ENCODE measurements at places on chromosomes 2 and 18.

GRCh38 chr18:31373641-31374040 lies 2.9 kb upstream of the DSG4 start:
- DNase-seq: no peak

DNA sequence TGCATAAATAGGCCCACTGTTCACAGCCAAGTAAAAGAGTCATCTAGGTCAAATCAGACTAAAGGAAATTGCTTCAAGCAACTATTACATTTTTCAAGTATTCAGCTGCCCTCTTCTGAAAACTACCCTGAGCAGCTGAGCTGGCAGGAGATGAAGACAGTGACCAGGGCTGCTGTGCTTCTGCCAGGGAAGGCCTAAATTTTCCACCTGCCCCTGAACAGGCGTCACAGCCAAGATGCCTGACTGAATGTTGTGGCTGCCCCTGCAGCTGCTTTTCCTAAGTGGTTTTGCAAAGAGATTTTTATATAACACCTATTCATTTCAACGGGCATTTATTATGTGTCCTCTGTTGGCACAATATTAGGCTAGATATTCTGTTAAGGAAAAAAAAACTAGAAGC lies 96.7 kb upstream of the RPE start:
- no peak for DNase-seq

DNA sequence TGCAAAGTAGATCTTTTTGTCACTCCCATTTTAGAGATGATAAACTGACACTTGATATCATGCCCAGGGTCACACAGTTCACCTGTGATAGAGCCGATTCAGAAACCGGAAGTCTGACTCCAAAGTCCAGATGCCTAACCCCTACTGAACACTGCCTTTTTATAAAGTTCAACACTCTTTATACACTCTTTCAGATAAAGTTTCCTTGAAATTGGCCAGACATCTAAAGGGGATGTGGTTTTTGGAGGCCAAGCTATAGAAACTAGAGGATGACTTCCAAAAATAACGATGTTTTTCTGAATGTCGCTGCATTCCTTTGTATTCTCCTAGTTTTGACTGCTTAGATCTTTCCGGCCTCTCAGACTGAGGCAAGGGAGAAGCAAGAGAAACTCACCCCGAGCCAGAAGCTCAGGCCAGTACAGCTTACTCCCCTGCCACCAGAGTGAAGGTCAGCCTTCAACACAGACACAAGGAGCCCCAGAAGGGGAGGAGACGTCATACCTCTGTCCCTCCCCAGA lies 61.8 kb downstream of the NRP2 start:
- no peak for DNase-seq

GRCh38 chr2:80340022-80340421 lies 35.5 kb upstream of the LRRTM1 start:
- DNase-seq: no peak

- no peak for DNase-seq
Measured at GRCh38 chr2:219709331-219709761, 81.9 kb downstream of the SLC4A3 start.

DNA sequence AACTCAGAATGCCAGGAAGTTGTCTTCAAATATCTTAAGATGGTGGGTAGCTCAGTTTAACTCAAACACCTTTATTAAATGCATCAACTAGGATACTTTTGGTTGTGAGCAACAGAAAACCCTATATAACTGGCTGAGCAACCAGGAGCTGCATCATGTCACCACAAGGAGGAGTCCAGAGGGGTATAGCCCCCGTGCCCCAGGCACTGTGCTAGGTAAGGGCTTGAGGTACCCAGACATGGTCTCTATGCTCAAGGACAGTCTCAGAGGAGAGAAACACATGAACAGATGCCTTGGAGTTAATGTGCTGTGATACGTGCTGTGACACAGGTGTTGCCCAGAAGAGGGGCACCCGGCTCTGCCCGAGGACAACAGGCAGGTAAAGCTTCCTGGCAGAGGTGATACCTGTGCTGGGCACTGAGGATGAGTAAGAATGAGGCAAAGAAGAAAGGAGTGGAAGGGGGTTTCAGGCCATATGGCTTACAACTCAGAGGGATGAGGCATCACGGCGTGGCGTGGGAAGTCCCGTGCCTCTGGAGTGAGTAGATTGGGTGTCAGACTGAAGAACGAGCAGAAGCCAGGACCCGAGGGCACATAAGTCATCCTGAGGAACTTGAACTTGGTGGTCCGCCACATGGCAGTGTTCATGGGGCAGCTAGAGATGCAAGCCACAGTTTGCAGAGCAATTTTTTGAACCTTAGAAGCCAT lies 32.0 kb upstream of the CAB39 start:
- no peak for DNase-seq

DNA sequence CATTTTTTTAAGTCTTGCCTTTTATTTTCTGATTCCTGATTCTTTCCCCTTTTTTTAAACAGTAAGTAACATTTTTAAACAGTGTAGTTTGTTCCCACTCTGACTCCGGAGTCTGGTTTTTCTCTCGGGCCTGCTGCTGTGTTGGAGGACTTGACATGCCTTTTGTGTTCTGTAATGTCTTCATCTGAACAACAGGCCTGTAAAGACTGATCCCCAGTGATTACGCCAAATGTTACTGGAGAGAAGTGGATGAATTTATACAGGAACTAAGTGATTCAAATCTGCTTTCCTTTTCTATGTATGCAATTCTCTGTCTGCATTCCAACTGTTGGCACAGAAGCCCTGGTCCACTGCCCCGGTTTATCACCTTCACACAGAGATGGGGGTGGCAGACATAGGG lies 54.3 kb upstream of the RMDN2 start:
- DNase-seq: no peak

DNA sequence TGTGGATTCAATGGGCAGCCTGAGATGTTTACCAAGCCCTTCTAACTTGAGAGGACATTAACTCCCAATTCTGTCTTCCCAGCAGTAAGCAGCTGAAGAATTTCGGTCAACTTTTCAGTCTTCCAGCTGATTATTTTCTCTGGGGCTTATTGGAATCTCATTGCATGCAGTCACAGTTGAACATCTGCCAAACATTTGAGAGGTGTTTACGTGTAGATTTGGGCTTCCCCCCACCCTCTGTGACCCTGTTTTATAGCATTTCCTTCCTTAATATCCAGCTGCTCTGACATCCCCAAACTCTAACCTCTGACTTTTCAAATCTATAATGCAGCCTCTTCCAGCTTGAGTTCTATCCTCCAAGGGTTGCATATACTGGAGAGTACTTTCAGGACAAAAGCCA lies 16.5 kb upstream of the VIT start:
- DNase-seq: no peak

- no peak for DNase-seq
Measured at GRCh38 chr2:45627911-45628310, 16.8 kb upstream of the SRBD1 start.

- DNase-seq: no peak
Measured at GRCh38 chr2:36696533-36696932, at the start of gene VIT. Gene VIT (plus strand): TSS chr2:36696707. CDS start chr2:36716371, 19,664 bp downstream.

DNA sequence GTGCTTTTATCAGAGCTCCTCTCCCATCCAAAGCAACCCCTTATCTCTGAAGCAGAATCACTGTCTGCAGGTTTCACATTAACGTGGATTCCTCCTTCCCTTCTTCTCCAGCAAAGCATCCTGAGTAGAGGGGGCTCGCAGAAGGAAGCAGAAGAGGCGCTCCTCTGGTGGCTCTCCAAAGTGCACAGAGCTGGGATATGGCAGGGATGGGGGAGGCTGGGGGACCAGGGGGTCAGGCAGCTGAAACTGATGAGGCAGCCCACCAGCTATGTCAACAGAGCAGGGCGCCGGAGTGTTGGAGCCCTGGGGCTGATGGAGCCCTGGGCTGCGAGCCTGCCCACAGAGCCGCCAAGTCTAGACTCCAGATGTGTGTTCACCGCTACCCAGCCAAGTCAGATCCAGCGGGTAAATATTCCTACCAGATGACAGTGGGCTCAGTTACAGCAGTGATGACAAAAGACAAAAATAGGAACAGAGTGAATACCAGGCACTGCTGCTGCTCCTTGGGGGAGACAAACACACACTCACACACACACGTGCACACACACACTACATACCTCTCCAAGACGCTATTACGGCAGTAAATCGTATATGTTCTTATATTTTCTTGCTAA lies 678.3 kb upstream of the ID2 start:
- DNase-seq: no peak

GRCh38 chr18:6428851-6429395 lies 14.2 kb upstream of the L3MBTL4 start:
- no peak for DNase-seq

- peak; percentile 62 for DNase-seq
Measured at GRCh38 chr2:27264753-27265535, 2.1 kb upstream of the SLC30A3 start.

DNA sequence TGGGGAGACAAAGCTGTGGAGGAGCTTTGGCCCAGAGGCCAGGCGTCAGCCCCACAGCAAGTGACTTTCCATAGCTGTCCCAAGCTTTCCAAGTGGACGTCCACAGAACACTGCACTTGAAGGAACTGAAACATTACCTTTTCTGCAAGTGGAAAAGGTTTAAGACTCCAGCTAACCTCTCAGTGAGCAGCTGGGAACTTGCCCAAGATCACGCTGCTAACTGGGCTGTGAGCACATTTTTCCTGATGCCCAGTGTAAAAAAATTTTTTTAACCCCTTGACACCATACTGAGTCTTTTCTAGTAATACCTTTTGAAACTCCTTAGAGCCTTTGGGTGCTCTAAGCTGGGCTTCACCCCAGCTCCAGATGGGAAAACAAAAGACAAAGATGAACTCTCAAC lies 256.7 kb downstream of the HAUS1 start:
- DNase-seq: no peak

DNA sequence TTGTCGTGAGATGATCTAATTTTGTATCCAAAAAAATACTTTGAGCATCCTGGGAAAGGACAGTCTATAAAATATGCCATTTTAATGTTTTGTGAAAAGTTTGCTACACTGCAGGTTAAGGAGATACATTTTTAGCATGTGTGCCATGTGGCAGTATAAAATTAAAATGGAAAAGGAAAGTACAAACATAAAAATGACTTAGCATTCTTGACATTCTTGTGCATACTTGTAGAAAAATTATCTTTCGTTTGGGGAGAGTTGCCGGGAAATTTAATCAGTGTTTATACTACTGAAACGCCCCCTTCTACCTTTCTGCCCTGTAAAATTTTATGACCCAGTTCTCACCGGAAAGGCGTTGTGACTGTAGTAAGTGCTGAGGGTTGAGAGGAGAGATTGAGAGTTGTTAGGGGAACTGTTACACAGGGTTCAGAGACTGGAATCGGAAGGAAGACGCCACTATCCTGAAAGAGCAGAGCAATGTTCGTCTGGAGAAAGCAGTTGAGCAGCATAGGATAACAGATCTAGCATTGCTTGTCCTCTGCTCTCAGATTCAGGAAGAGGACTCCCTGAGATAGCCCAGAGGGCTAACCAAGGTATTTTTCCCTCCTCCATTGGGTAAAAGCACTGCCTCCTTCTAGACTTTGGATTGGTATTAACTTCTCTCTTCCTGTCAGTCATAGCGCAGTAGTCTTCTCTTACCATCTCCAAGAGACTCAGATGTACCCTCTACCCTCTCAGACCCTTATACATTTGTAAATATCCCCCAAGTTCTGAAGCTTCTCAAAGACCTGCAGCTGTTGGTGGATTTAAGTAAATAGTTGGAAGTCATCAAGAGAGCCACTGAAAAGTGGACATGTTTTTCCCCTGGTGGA lies 2.7 kb downstream of the CDH20 start:
- DNase-seq: no peak

GRCh38 chr2:24906466-24906865 lies 13.6 kb downstream of the ADCY3 start:
- no peak for DNase-seq

DNA sequence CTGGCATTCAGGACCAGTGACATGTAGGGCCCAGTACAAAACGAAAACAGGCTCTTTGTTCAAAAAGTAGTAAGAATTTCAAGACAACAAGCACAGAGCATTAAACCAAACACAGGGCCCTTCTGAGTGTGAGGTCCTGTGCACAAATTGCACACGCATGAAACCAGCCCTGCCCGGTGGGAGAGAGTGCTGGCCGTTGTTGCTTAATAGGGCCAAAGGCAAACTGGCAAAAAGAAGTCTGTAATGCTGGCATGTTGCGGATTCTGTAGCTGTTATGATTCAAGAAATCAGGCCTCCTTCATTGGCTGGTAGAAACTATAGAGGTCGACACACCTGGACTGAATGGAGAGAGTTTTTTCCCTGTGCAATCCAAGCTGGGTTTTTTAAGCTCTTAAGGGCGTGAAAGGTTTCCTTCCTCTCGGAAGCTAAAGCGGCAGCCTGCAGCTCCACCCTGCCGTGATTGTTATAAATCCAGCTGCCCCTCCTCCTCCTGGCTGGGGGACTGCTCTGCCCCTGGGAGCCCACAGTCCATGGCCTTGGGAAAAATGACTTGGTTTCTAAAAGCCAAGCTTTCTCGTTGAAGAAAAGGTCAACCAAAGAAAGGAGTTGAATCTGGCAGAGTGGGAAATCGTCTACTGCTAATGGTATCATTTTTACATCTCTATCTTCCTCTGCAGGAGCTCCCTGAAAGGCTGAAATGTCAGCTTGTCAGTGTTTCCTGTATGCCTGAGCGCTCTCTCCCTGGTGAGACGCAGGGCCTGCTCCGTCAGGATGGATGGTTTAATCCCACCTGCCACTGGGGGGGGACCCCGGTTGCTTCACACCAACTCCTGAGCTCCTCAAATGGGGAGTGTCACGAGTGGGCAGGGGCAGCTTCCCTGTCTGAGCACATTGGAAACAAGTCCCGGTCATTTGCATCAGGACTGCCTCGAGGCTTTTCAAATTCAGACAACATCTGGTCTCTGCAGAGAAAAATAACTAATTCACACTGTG lies 143.6 kb downstream of the ALPK2 start:
- DNase-seq: no peak

DNA sequence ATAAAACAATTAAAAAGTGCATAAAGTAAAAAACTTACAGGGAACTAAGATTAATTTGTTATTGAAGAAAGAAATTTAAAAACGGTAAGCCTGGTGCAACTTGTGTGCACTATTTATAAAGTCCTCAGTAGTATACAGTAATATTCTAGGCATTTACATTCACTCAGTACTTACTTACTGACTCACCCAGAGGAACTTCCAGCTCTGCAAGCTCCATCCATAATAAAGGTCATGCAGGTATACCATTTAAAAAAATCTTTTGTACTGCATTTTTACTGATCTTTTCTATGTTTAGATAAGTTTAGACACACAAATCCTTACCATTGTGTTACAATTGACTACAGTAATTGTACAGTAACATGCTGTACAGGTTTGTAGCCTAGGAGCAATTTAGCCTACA lies 51.5 kb upstream of the NXPH2 start:
- DNase-seq: no peak

GRCh38 chr18:25743646-25744151 lies 346.7 kb downstream of the SS18 start:
- DNase-seq: no peak

GRCh38 chr18:65477455-65477854 lies 273.4 kb upstream of the CDH7 start:
- DNase-seq: no peak

GRCh38 chr2:133579274-133579673 lies 11.0 kb upstream of the NCKAP5 start:
- no peak for DNase-seq

GRCh38 chr2:20144861-20145260 lies 80.1 kb downstream of the SDC1 start:
- no peak for DNase-seq

- no peak for DNase-seq
Measured at GRCh38 chr2:16522031-16522831, 143.4 kb downstream of the CYRIA start.

GRCh38 chr2:16165518-16166326 lies 225.4 kb downstream of the MYCN start:
- no peak for DNase-seq

- no peak for DNase-seq
Measured at GRCh38 chr2:168529054-168529833, 73.2 kb downstream of the CERS6 start.
